ENCODE measurements at places on chromosomes 7 and 10. TPM values are rescaled to one million over a fixed set of nuclear protein-coding genes. Genes with fewer than 3 reads are reported as not detected.
A peak's percentile ranks its signal among the peaks of the same experiment; 100 is the strongest.

- DNase-seq = no peak
Observed at GRCh38 chr7:43456200-43456599, 126.7 kb upstream of the STK17A start.

GRCh38 chr7:93165447-93165846, 17.3 kb upstream of the SAMD9L start:
- DNase-seq = peak; percentile 38

- no peak for DNase-seq
Observed at GRCh38 chr7:30913821-30914515, 2.3 kb downstream of the AQP1 start.

MGAM2 gene
- not detected for total RNA-seq

TEX36 gene
- total RNA-seq = not detected

Data from A172 (cell line).